ENCODE measurements at places on chromosomes 16 and 17.

DNA sequence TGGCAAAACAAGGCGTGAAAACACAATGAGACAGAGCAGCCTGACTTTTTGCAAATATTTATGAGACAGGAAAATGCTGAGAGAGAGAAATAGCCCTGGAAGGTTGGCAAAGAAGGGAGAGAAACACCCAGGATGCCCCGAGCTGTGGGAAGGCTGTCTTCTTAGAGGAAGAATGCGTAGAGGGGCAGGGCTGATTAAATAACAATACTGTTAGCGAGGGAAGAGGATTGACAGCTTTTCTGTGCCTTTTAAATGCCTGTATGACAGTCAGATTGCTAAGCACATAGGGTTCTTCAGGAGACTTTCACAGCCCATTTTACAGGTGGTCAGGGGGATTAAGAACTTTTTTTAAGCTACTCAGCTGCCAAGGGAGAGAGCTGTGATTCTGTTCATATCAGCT is 219.2 kb downstream of the SHISA9 start:
- H3K4me3 ChIP-seq, result no peak overlapping the region
- no peaks in the 10 kb centered on the region for H3K36me3 ChIP-seq
- DNase-seq, result no peak
- H3K27ac ChIP-seq, result no peak overlapping the region
- H3K4me1 ChIP-seq, result no peaks in the 10 kb centered on the region
- H3K27me3 ChIP-seq, result no peaks in the 10 kb centered on the region

DNA sequence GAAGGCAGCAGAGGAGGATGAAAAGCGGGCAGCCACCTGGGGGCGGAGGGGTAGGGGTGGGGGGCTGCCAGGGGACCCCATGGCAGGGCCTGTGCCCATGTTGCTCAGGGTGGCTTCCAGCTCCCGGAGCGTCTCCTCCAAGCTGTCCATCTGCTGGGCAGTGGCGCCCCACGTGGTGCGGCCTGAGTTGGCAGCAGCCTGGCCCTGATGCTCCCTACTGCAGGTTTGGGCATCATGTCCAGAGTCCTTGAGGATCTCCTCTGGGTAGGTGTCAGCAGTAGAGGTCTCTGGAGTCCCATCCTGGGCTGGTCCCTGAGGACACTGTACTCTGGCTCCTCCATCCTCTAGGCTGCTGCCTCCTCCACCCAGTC is 60.9 kb downstream of the SRCIN1 start:
- no peaks in the 10 kb centered on the region for H3K4me1 ChIP-seq
- H3K27ac ChIP-seq, result no peak overlapping the region
- no peak for DNase-seq
- no peaks in the 10 kb centered on the region for H3K36me3 ChIP-seq
- H3K27me3 ChIP-seq, result no peaks in the 10 kb centered on the region
- H3K4me3 ChIP-seq, result no peak overlapping the region

GRCh38 chr17:10600571-10600970 is 51.1 kb upstream of the MYH2 start:
- H3K36me3 ChIP-seq, result no peaks in the 10 kb centered on the region
- peaks cover 4% of the 10 kb centered on the region for H3K27me3 ChIP-seq
- no peaks in the 10 kb centered on the region for H3K4me1 ChIP-seq
- H3K4me3 ChIP-seq, result no peak overlapping the region

GRCh38 chr16:53014287-53014686 is 38.4 kb downstream of the CHD9NB start:
- DNase-seq, result peak; percentile 37
- H3K4me3 ChIP-seq, result no peak overlapping the region
- H3K36me3 ChIP-seq, result no peaks in the 10 kb centered on the region
- H3K4me1 ChIP-seq, result no peaks in the 10 kb centered on the region
- H3K27me3 ChIP-seq, result no peaks in the 10 kb centered on the region
- no peak overlapping the region for H3K27ac ChIP-seq

- no peaks in the 10 kb centered on the region for H3K27me3 ChIP-seq
- no peak overlapping the region for H3K4me3 ChIP-seq
- peak; percentile 50 for DNase-seq
- H3K4me1 ChIP-seq, result peaks cover 9% of the 10 kb centered on the region
These were observed 18.0 kb downstream of the C17orf75 start for GRCh38 chr17:32323811-32324491.

- peak; percentile 37 for DNase-seq
- no peak overlapping the region for H3K27ac ChIP-seq
- H3K4me1 ChIP-seq, result peaks cover 8% of the 10 kb centered on the region
- peaks cover 40% of the 10 kb centered on the region for H3K36me3 ChIP-seq
These were observed 18.2 kb downstream of the IL34 start for GRCh38 chr16:70664325-70665112.

DNA sequence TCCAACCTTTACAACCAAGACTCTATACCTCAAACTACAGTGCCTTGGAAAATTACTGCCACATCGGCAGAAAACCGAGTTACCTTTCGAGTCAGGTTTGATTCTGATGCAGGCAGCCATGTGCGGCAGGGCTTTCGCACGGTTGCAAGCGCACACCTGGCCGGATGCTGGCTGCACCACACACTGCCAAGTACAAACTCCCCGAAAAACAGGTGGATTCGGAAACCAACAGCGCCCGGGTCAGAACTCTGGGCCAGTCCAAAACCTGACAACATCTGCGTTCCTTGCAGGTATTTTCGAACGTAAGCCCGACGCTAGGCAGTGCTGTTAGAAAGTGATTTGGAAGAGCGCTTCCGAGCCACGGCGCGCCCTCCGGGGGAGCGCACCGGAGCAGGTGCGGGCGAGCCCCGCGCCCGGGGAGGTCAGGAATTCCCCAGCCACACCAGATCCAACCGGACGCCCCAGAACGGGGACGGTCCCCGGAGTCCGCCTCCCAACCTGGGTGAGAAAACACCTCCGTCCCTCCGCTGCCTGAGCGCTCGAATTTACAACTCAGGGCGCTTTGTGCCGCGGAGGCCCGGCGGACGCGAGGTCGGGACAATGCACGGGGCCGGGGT is 1.2 kb downstream of the USP7 start:
- H3K4me1 ChIP-seq, result peaks cover 45% of the 10 kb centered on the region
- H3K27ac ChIP-seq, result peak overlapping the region; percentile 77
- H3K36me3 ChIP-seq, result no peaks in the 10 kb centered on the region
- H3K27me3 ChIP-seq, result no peaks in the 10 kb centered on the region
- peak; percentile 53 for DNase-seq
- peak overlapping the region; percentile 88 for H3K4me3 ChIP-seq

DNA sequence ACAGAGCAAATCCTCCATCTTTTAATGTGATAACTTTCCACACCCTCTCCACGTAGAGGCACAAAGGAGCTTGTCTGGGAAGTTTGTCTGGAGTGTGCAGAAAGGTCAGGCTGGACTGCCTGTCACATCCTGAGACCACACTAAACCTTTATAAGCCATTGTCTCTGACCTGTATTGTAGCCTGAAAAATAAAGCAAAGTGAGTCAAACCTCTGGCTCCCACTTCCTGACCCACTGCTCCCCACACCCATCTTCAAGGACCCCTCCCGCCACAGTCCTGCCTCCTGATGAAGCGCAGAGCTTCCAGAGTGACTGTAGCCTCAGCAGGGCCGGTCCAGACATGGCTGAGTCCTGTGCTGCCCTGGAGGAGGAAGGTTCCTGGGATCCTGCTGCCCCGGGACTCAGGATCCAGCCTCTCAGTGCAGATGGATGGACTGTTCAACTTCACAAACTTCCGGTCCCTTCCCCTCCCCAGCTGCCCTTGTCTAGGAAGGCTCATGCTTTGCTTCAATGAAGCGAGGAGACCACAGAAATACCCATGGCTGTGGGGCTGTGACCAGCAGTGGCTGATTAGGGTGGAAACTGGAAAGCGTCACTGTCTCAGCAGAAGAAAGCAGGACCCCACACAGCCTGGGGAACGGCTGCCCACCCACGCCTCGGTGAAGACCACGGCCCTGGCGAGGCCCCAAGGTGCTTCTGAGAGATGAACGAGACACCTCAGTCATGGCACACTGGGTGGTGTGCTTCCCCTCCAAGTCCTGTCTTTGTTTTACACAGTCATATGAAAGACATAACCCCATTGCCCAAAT is 30.9 kb upstream of the CLEC18B start:
- H3K27me3 ChIP-seq, result no peaks in the 10 kb centered on the region
- no peak overlapping the region for H3K4me3 ChIP-seq
- DNase-seq, result no peak
- H3K36me3 ChIP-seq, result peaks cover 37% of the 10 kb centered on the region
- H3K27ac ChIP-seq, result no peak overlapping the region
- H3K4me1 ChIP-seq, result peaks cover 11% of the 10 kb centered on the region

DNA sequence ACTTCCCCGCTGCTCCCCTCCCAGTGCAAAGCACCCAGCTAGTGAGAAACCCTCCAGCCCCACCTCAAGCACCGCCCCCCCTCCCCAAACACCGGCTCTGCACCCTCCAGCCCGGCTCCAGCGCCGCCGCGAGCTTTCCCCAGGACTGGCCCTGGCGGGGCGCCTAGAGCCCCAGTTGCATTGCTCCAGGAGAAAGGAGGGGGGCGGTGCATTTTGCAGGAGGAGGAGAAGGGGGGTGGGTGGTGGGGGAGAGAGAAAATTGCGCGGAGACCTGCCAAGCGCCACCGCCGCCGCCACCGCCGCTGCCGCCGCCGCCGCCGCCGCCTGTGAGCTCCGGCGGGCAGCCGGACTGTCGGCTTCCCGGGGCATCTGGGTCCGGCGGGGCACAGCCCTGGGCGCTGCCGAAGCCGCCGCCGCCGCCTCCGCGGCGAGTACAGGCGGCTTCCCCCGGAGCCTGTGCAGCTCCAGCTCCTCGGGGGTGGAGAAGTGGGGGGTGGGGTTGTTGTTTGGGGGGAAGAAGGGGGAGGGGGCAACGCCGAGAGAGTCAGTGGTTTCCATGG is 333 bp upstream of the NOG start:
- DNase-seq, result peak; percentile 86
- no peaks in the 10 kb centered on the region for H3K36me3 ChIP-seq
- peaks cover 5% of the 10 kb centered on the region for H3K4me1 ChIP-seq
- H3K27ac ChIP-seq, result peak overlapping the region; percentile 69
- H3K4me3 ChIP-seq, result peak overlapping the region; percentile 54

DNA sequence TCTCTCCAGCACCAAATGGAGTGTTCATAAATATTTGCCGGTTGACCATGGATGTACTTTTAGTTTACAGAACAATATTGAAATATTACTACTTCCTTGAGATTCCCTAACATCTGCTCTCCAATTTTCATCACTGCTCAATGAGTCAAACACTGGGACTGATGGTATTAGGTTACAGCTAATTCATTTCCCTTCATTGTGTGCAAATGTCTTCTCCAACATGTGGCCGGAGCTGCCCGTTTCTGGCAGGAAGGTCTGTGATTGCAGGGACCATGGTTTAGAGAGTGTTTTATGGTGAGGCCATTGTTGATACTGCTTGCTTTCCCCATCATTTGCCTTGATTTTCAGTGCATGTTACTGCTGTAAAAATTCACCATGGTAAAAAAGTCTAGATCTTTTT is 209.3 kb downstream of the HS3ST3B1 start:
- H3K4me1 ChIP-seq, result no peaks in the 10 kb centered on the region
- H3K36me3 ChIP-seq, result no peaks in the 10 kb centered on the region
- no peak overlapping the region for H3K4me3 ChIP-seq
- H3K27ac ChIP-seq, result no peak overlapping the region
- H3K27me3 ChIP-seq, result no peaks in the 10 kb centered on the region

GRCh38 chr16:22001591-22001990 is 675 bp upstream of the PDZD9 start:
- no peaks in the 10 kb centered on the region for H3K4me1 ChIP-seq
- no peak for DNase-seq
- no peaks in the 10 kb centered on the region for H3K36me3 ChIP-seq
- H3K27ac ChIP-seq, result no peak overlapping the region
- no peak overlapping the region for H3K4me3 ChIP-seq

DNA sequence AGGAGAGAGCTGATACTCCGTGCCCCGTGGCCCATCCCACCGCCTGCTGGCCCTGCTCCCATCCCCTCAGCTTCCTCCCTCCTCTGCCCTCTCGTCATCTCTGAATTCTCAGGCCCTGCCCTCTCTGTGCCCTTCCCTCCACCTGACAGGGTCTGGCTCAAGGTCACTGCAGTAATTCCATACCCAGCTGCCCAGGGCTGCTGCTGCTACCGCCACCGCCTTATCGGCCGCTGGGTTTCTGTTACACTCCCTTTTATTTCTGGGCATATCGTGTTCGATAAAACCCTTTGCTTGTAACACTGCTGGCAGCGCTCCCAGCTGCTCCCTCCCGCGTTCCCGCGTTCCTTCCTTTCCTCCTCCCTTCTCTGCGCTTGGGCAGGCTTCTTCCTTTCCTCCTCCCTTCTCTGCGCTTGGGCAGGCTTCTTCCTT is 1.2 kb downstream of the EPN3 start:
- H3K4me3 ChIP-seq, result peak overlapping the region; percentile 8
- peak; percentile 90 for DNase-seq
- H3K27ac ChIP-seq, result no peak overlapping the region
- no peaks in the 10 kb centered on the region for H3K36me3 ChIP-seq
- peaks cover 30% of the 10 kb centered on the region for H3K4me1 ChIP-seq

DNA sequence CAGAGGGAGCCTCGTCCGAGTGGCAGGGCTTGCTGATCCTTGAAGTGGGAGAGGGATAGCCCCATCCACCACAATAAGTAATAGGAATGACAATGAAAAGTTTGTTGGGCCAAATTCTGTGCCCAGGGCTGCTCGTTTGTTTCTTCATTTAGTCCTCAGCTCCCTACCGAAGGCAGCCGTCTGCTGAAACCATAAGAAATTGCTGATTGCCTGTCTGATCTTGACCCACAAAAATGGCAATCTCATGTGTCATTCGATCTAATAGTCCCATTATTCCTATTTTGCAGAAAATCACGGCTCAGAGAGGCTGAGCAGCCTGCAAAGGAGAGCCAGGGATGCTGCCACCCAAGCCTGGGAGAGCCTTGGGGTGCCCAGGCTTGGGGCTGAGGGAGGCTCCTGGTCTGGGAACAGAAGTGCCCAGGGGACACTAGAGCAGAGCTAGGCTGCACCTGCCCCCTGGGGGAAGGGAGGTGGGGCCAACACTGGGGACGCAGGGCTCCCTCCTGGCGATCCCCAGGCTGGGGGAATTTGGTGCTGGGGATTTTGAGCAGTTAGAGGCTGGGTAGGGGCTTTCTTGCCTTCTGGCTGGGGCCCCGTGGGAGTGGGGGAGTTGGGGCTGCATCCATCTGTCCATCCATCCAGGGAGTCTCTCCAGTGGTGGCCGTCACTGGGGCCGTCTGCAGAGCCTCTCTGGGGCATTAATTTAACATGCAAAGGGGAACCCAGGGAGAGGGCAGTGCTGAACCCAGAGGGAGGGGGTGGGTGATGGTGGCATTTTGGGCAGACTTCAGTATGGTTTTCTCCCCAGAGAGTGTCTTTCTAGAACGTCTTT is 53.5 kb downstream of the SOCS1 start:
- DNase-seq, result no peak
- H3K4me1 ChIP-seq, result peaks cover 23% of the 10 kb centered on the region
- H3K36me3 ChIP-seq, result no peaks in the 10 kb centered on the region
- H3K4me3 ChIP-seq, result no peak overlapping the region

GRCh38 chr16:22886927-22887326 is 73.0 kb downstream of the HS3ST2 start:
- H3K4me1 ChIP-seq, result no peaks in the 10 kb centered on the region
- H3K27ac ChIP-seq, result no peak overlapping the region
- no peaks in the 10 kb centered on the region for H3K36me3 ChIP-seq
- no peaks in the 10 kb centered on the region for H3K27me3 ChIP-seq

GRCh38 chr17:55527540-55528118 is 16.4 kb upstream of the SMIM36 start:
- H3K4me1 ChIP-seq, result peaks cover 2% of the 10 kb centered on the region
- H3K27ac ChIP-seq, result no peak overlapping the region
- no peak overlapping the region for H3K4me3 ChIP-seq
- peak; percentile 74 for DNase-seq
- H3K27me3 ChIP-seq, result no peaks in the 10 kb centered on the region

- no peaks in the 10 kb centered on the region for H3K27me3 ChIP-seq
- H3K27ac ChIP-seq, result no peak overlapping the region
- peaks cover 43% of the 10 kb centered on the region for H3K4me1 ChIP-seq
- H3K36me3 ChIP-seq, result peaks cover 6% of the 10 kb centered on the region
These were observed 48.8 kb upstream of the MTSS2 start for GRCh38 chr16:70734522-70735095.
